ENCODE measurements at places on chromosomes 1 and 21.

DNA sequence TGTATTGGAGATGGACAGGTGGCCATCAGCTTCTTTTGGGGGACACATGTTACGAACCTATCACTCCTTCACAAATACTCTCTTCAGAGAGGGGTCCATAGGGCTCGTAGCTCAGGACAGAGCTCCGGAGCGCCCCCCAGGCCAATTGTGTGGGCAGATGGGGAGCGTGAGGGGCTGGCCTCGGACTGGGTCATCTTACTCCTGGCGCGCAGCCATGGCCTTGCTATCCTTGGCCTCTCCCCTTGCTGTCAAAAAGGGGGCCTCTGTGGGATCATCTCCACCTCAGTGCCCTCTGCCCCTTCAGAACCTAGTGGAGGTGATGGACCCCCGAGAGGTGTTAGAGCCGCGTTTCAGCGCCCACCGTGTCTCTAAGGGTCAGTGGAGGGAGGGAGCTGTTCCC is 35.0 kb downstream of the ATP5PO start:
- DNase-seq: no peak

DNA sequence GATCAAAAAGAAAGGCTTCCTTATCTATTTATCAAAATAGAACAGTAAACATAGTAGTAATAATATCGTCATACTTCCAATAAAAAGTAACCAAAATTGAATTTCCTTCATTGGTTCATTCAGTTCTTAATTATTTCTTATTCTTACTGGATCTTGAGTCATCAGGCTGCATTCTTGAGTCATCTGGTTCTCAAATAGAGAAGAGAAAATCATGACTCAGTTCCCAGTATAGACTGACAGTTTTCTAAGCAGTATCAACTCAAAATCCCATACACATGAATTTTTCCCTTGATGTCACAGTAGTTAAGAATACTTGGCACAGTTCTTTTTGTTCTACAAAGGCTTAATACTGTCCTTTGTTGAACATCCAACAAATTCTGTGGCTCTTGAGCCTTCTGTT is 626.9 kb upstream of the ADGRL4 start:
- no peak for DNase-seq

GRCh38 chr1:55718758-55719671 is 503.9 kb upstream of the USP24 start:
- DNase-seq: no peak

DNA sequence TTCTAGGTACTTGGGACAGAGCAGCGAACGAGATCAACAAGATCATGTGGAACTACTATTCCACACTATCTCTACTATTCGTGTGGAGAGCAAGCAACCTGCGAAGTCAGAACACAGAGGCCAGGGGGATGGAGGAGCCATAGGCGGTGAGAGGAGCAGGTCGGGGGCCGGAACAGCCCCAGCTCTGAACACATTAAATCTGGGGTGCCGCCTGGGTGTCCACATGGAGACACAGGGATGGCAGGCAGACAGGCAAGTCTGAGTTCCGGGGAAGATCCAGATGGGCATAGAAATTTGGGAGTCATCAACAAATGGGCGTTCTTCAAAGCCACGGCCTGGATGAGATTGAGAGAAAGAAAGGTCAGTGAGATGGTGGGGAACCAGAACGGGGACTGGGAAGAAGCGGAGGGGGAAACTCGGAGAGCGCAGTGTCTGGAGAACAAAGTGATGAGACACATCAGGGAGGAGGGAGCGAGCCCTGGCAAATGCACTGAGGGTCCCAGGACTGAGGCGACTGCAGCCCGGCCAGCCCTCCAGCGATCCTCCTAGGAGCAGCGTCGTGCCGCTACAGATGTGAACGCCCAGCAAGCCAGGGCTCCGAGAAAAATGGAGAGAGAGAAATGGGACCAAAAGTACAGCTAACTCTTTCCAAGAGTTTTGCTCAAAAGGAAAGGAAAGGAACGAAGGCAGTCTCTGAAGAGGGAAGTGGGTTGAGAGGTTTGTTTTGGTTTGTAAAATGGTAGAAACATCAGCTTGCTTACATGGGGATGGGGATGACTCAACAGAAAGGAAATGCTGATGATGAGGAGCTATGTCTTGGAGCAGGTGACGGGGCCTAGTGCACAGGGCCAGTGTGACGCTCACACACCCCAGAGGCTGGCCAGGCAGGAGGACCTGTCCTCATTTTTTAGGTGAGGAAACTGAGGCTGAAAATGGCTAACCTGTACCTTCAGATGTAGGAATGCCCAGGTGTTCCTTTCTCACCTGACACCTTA is 84.5 kb downstream of the GLIS1 start:
- DNase-seq: no peak

- DNase-seq: no peak
Measured at GRCh38 chr21:38917043-38917774, 111.5 kb downstream of the ETS2 start.

DNA sequence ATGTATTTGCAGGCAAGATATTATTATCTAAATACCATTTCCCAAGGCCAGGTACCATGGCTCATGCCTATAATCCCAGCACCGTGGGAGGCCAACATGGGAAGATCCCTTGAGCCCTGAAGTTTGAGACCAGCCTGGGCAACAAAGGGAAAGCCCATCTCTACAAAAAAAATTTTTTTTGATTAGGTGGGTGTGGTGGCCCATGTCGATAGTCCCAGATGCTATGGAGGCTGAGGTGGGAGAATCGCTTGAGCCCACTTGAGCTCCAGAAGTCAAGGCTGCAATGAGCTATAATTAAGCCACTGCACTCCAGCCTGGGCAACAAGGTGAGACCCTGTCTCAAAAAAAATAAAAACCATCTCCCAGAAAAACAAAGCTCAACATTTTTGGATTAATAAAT is 2.2 kb downstream of the STMN1 start:
- DNase-seq: no peak

DNA sequence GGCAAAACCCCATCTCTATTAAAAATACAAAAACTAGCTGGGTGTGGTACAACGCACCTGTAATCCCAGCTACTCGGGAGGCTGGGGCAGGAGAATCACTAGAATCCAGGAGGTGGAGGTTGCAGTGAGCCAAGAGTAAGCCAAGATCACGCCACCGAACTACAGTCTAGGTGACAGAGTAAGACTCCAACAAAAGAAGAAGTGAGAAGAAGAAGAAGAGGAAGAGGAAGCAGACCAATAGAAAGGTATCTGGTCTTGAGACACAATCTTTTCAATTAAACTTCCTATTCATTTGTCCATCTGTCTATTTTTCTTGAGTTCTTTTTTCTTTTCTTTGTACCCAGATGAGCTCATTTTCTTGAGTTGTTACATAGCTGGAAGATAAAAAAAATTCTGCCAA is 55.7 kb upstream of the ACADM start:
- DNase-seq: no peak

All from memory B cell (primary cell).